ENCODE measurements at places on chromosomes 7 and 10. TPM values are rescaled to one million over a fixed set of nuclear protein-coding genes. Genes with fewer than 3 reads are reported as not detected.

DNA sequence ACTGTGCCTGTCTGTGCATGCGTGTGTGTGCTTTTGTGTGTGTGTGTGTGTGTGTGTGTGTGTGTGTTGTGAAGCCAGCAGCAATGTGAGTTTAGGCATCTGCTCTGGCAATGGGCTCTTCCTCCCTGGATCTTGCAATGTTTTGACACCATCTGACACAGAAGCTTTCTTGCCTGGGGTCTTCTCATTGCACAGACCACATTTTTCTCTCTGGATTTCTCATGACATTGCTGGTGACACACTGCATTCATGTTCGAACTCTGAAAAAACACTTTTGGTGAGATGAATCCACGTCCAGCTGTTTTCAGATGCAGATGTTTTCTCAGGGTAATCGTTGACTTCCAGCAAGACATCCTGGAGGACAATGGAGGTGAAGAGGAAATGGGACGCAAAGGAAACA, 63.0 kb upstream of the FZD8 start:
- DNase-seq: no peak

SPDYE6 gene
- total RNA-seq: not detected

DNA sequence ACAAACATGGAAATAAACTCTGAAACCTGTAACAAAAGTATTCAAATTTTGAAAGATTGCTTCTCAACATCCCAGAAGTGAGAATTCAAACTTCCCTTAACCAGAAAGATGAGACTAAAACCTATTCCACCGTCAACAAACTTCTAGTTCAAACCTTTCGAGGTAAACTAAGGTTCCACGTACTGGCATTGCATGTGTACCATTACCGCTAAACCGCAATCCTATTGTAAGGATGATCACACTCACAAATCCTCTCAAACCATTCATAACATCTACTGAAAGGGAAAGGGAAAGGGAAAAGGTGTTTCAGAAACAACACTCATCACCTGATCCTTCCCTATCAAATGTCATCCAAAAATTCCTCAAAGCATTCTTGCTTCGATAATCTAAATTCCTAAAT, 3.1 kb downstream of the SMURF1 start:
- DNase-seq: no peak

GRCh38 chr7:80907141-80907601, 11.7 kb downstream of the SEMA3C start:
- DNase-seq: no peak

DNA sequence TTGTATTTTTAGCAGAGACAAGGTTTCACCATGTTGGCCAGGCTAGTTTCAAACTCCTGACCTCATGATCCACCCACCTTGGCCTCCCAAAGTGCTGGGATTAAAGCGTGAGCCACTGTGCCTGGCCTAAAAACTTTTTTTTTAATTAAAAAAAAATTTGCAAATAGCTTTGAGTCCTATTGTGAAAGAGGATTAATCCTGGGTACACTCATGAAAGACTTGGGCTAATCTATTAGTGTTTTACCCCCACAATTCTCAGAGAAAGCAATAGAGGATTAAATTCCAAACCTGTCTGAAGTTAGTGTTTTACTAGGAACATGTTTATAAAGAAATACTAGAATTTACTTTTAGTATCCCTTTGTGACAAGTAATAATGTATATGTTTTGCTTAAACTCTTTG, 76.9 kb upstream of the ITGB1 start:
- DNase-seq: no peak

Data from left lobe of liver (tissue), 2 donors.